ENCODE measurements at places on chromosomes 13 and 19.

DNA sequence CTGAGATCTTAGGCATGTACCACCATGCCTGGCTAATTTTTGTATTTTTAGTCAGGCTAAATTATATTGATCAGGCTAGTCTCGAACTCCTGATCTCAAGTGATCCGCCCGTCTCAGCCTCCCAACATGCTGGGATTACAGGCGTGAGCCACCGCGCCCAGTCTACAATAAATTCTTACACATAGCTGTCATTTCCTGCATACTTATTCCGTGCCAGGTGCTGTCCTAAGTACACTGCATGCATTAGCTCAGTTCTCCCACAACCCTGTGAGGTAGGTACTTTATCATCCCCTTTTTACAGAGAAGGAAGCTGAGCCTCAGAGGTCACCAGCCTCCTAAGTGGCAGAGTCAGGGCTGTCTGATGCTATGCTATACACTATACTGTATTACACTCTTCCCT, 7.2 kb upstream of the RHPN2 start:
- no peak for DNase-seq

DNA sequence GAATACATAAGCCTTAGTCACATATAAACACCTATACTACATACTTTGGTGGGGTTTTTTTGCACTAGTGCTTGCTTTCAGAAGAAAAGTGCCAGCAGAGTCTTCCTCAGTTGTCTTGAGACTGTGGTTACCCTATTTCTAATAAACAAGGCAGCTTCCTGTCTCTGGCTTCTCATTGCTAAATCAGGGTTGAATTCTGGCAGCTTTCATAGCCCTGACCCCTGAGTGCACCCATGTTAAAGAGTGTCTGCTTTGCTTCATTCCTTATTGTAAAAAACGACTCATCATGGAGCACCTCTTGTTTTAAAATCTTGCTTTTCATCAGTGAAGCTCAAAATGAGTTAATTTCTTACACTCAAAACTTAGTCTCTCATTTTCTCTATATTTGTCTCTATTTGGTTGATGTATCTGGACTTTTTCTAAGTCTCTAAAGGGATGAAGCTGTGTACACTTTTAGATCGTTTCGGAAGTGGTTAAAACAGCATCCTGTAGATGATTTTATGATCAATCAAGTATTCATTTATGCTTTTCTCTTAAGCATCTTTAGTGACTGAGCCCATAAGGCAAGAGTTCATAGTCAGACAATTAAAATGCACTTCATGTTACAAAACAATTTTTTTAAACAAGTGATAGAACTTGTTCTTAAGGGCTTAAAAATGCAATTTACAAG, 72.1 kb downstream of the KLF12 start:
- DNase-seq = no peak

DNA sequence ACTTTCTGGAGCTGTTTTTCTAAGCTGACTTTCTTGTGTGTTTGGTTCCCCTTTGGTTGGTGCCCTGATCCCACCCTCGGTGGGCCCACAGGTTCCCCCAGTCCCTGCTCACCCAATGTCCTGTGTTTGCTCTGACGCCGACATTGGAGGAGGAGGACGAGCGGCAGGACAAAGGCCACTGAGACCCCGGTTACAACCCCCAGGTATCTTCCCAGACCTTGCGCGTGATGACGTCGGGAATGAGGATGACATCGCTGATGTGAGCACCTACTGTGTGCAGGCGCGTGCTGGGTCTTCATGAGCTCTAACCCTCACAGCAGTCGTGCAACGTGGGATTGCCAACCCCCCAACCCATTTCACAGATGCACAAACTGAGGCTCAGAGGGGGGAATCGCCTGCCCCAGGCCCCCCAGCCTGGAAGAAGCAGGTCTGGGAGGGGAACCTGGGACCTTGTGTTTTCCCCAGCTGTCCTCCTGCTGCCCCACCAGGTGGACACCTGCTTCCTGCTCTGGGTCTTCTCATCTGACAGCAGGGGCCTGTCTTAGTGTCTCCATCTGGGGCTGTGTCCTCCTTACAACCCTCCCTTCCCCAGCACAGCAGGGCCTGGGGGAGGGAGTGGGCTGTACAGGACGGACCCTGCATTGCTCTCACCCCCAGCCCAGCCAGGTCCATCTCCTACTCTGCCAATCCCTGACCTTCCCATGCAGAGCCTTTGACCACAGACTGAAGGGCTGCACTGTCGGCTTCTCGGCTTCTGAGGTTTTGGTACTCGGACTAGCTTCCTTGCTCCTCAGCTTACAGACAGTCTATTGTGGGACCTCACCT, 4.7 kb upstream of the LILRA6 start:
- no peak for DNase-seq

- DNase-seq = no peak
Observed at GRCh38 chr13:86464193-86464592, 665.0 kb upstream of the SLITRK6 start.
